ENCODE measurements at places on chromosomes 1 and 21. TPM values are rescaled to one million over a fixed set of nuclear protein-coding genes. Genes with fewer than 3 reads are reported as not detected.
A peak's percentile ranks its signal among the peaks of the same experiment; 100 is the strongest.

DNA sequence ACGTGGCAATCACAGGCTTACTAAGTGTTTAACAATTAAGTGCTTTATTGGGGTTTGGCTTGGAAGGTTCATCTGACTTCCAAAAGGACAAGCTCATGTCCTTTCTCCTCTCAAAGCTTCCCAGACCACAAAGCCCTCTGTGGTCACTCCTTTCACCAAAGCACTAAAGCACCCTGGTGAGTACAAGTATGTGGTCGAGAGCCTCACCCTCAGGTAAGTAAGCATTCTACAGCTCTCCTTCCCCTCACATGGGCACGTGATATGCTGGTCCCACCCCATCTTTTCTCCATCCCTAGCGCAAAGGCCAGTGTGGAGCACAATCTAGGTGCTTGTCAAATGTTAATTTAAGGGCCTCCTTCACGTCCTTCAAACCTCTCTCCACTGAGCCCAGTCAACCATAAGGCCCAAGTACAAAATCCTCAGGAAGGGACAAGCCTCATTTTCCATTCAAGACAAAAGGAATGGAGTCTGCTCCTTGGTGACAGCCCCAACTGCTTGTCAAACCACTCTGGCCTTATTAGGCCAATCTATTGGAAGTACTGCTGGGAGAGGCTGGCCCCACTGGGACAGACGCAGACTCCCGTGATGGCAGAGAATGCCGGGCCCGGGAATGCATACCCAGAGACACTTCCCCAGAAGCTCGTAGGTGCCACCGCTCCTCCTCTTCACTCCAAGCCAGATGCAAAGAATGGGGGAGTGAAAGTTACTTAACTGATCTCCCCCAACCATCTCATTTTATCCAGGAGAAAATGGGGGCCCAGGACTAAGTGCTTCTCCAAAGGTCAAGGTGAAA is 7.8 kb downstream of the STMN1 start:
- DNase-seq: peak; percentile 77

The MYOG gene
- not detected for total RNA-seq

The WDR64 gene
- not detected for total RNA-seq

The MARK1 gene
- 2.3 TPM for total RNA-seq

The SH2D1B gene
- total RNA-seq: not detected

The ZNF648 gene
- total RNA-seq: 1.0 TPM

- DNase-seq: no peak
Observed at GRCh38 chr1:19661721-19662228, 2.9 kb upstream of the HTR6 start.

DNA sequence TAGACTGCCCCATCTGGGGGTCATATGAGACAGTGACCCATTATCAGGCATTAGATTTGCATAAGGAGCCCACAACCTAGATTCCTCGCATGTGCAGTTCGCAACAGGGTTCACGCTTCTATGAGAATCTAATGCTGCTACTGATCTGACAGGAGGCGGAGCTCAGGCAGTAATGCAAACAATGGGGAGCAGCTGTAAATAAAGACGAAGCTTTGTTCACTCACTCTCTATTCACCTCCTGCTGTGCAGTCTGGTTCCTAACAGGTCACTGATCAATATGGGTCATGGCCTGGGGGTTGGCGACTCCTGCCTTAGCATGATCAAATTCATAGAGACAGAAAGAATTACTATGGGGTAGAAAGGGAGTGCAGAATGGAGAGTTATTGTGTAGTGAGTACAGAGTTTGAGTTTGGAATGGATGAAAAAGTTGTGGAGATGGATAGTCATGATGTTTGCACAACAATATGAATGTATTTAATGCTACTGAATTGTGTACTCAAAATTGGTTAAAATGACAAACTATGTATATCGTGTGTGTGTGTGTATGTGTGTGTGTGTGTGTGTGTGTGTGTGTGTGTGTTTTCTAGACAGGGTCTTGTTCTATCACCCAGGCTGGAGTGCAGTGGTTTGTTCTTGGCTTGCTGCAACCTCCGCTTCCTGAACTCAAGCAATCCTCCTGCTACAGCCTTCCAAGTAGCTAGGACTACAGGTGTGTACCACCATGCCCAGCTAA is 42.2 kb downstream of the BTF3L4 start:
- no peak for DNase-seq

The CD84 gene
- 19.9 TPM for total RNA-seq

GRCh38 chr1:92695104-92695503 is 89.8 kb downstream of the EVI5 start:
- no peak for DNase-seq

The FCER1G gene
- 138 TPM for total RNA-seq

DNA sequence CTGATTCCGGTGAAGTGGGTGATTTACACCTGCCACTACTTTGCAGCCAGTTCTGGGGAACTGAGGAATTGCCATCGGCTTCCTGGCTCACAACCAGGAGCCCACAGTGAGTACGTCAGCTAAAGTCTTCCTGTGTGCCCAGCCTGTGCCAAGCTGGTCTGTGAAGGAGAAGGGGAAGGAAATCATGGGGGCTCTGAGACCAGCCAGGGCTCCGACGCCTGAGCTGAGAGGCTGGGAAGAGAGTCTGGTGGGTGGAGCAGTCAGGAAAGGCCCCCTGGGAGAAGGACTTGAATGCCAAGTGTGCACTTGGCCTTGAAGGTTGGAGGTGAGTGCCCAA is 1.2 kb downstream of the LURAP1 start:
- no peak for DNase-seq

GRCh38 chr1:241881440-241881839 is 33.4 kb downstream of the EXO1 start:
- DNase-seq: no peak

- no peak for DNase-seq
Observed at GRCh38 chr1:46458190-46458589, 31.4 kb upstream of the DMBX1 start.

The FGR gene
- total RNA-seq: 59.8 TPM

- no peak for DNase-seq
Observed at GRCh38 chr1:246476771-246477170, 30.3 kb downstream of the SMYD3 start.

DNA sequence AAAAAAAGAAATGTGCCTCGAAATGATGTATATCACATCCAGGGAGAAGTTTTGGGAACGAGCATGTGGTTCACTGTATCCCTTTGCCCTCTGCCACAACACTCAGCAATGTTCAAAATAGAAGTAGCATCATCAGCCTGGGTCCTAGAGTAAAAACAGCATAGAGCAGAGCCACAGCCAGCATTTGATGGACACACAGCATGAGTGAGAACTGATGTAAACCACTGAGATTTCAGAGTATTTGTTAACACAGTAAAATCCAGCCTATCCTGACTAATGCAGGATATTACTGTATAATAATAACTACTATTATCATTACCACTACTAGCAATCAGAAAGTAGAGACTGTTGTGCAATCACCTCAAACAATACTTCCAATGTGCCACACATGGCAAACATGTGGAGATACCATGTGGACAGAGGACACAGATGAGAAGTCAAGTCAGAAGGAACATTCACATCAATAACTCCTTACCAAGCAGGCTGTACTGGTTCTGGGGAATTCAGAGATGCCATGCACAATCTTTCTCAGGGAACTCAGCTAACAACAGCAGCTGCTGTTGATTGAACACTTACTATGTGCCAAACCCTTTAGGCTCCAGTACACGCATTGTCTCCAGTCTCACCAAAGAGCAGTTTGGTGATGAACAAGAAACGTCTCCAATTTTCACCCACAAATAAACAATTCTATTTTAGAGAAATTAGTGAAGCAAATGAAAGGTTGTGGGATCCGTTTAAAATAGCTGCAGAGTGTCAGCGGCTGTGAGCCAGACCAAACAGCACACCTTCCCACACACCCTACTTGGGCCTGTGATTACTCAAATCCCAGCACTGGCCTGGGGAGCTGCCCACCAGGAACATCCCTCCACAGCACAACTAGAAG is 16.6 kb upstream of the GFI1 start:
- DNase-seq: no peak

The CELA3A gene
- total RNA-seq: 17.0 TPM

The FAM167B gene
- not detected for total RNA-seq

DNA sequence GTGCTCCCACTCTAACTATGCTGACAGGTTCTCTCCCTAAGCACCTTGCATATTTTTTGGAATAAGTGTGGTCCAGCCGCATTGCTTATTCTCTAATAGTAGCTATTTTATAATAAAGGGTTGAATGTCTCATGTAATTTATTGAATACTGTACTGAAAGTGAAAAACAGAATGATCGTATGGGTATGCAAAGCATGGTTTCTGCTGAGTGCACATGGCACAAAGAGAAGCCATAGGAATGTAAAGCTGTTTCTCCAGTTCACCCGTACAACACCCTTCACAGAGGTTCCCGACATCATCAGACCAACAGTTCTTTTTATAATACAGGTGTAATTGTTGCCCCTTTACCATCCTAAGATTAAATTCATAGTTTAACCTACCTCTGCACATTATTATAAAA is 8.9 kb upstream of the HAO2 start:
- DNase-seq: no peak

- DNase-seq: no peak
Observed at GRCh38 chr21:44024257-44024656, 12.1 kb downstream of the TRAPPC10 start.

The VCAM1 gene
- 3.8 TPM for total RNA-seq

GRCh38 chr1:61322008-61322744 is 239.8 kb downstream of the NFIA start:
- no peak for DNase-seq

- DNase-seq: no peak
Observed at GRCh38 chr1:170131984-170132383, 13.8 kb upstream of the NTMT2 start.

The RNU1-3 gene
- under 0.01 TPM for total RNA-seq

The FCRL2 gene
- 3.1 TPM for total RNA-seq

DNA sequence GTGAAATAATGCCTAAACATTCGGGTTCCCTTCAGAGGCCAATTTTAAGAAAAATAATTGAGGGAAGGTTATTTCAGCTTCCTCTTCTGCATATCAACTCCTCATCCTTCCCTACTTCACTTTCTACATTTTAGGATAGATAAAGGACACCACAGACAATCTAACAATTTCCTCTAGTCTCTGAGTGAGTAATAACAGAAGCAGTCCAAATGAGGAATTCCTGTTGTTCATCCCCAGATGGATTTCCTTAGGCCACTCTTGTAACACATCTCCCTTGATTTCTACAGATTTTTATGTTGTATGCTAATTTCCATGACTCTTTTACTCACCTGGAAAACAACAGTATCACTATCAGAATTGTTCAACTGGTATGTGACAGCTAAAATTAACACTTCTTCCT is 87.7 kb upstream of the LYPLAL1 start:
- DNase-seq: no peak

DNA sequence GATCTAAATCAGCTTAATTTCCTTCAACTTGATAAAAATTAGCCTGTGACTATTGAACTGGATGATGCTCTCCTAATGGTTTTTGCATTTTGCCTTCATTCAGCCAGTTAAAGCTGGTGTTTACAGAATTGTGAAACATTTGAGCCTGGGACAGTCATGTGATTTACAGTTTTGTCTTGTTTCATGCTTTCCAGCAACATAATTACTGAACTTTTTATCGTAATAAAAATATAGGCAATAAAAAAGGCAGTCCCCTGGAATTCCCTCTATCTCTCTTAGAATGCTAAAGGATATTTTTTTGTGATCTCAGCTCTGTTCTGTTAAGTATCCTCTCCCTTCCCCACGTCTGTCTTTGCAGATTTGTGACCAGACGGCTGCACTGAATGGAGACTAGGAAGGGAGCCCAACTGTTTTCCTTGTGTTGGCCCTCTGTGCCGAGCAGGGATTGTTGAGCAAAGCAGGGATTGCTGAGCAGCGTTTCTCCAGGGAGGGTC is 70.3 kb upstream of the RGL1 start:
- DNase-seq: peak; percentile 27

GRCh38 chr1:18861082-18861481 is 1.6 kb upstream of the TAS1R2 start:
- DNase-seq: peak; percentile 35

The KRTAP19-1 gene
- total RNA-seq: not detected

DNA sequence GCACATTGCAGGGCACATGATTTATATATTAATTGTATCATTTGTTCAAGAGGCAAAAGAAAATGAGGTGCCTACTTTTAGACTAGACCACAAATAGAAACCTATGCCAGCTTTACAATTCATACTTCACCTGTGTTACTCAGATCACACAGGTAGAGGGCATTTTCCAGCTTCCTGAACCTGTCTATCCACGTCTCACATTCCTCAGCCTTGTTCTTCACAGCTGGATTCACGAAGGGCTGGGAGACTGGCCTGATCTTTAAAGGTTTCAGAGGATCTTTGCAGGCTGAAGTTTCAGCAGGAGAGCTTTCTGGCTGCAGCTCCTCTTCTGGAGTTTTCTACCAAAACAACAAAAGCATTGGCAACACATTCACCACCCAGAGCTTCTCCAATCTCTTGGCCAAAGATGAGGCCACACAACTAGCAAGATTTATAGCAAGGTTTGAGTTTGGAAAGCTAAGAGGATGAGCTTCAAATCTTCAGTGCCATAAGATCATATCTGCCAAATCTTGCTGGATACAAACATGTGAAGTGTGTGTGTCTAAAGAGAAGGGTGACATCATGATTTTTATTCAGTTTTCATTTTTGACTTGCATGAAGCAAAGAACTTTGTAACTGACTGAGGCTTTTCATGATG is 71.0 kb upstream of the CYP2J2 start:
- DNase-seq: no peak
